Neural progenitor cell (in vitro differentiated cells): ENCODE measurements at places on chromosomes 1 and 21. TPM values are rescaled to one million over a fixed set of nuclear protein-coding genes. Genes with fewer than 3 reads are reported as not detected.

- H3K4me3 ChIP-seq = no peak overlapping the region
- no peaks in the 10 kb centered on the region for H3K36me3 ChIP-seq
- H3K27me3 ChIP-seq = no peaks in the 10 kb centered on the region
- no peak overlapping the region for H3K27ac ChIP-seq
These were observed 32.9 kb downstream of the KIFAP3 start for GRCh38 chr1:170041423-170042192.

DNA sequence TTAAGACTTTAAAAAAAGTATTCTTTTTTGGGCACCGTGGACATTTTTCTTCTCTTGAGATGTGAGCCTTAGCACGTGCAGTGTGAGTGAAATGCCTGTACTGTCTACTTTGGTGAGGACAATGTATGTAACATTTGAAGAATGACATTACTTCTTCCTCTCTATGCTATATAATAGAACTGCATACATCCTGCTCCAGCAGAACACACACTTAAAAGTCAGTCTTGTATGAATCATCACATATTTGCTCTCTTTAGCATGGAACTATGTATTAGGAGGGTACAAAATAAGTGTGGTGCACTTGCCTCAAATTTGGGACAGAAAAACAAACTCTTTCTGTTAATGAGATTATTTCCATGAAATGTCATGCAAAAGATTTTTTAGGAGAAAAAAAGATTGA is 358.4 kb upstream of the SGIP1 start:
- H3K36me3 ChIP-seq = no peaks in the 10 kb centered on the region
- H3K4me3 ChIP-seq = no peak overlapping the region
- no peaks in the 10 kb centered on the region for H3K27me3 ChIP-seq
- peaks cover 8% of the 10 kb centered on the region for H3K4me1 ChIP-seq
- no peak overlapping the region for H3K27ac ChIP-seq
- DNase-seq = no peak

- DNase-seq = no peak
- H3K4me3 ChIP-seq = no peak overlapping the region
- no peaks in the 10 kb centered on the region for H3K27me3 ChIP-seq
- H3K4me1 ChIP-seq = no peaks in the 10 kb centered on the region
These were observed 28.0 kb upstream of the GLIS1 start for GRCh38 chr1:53766831-53767405.

DNA sequence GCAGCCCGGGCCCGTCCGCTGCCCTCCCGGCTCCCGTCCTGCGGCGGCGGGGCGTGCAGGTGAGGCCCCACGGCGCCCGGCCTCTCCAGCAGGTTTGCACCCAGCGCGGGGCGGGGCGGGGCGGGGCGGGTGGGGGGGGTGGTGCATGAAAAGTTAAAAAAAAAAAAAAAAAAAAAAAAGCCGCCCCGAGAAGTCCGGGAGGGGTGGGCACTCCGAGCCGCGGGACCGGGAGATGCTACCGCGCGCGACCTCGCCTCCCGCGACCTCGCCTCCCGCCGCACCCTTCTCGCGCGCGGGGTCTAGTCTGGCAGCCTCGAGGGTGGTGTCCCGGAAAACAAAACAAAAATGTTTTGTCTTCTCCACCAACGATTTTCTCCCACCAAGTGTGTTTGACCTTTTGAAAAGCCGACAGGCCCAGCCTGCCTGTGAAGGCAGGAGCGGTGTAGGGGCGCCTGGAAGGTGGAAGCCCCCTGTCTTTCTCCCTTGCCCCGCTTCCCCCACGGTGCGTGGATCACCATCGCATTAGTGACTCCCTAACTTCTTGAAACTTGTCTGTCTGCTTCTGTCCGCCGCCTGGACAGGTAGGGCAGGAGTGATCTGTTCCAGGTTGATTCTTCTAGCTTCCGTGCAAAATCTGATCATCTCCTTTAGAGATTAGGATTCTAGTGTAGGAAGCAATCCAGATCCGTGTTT is 569 bp downstream of the RCAN3 start:
- H3K4me1 ChIP-seq = peaks cover 17% of the 10 kb centered on the region
- H3K27me3 ChIP-seq = peaks cover 31% of the 10 kb centered on the region
- H3K4me3 ChIP-seq = peak overlapping the region; percentile 81
- DNase-seq = peak; percentile 42

- H3K4me3 ChIP-seq = no peak overlapping the region
- no peaks in the 10 kb centered on the region for H3K27me3 ChIP-seq
- no peaks in the 10 kb centered on the region for H3K4me1 ChIP-seq
- H3K36me3 ChIP-seq = no peaks in the 10 kb centered on the region
- H3K27ac ChIP-seq = no peak overlapping the region
These were observed 18.6 kb downstream of the FAM151A start for GRCh38 chr1:54604572-54605370.

DNA sequence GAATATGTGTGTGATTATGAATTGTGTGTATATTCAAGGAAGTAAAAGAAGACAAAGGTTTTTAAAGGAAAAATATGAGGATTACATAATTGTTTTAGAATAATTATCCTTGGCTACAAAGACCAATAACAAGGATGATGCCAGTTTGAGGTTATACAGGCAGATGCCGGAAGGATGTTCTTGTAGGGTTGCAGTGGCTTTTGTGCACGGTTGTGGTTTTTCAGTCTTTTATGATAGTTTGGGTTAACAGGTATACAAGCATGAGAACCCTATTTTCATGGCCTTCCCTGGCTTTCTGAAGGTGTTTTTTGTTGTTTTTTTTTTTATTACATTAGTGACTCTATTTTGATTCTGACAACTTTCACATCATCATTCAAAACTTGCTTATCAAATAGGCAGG is 4.9 kb downstream of the CR2 start:
- peaks cover 5% of the 10 kb centered on the region for H3K4me1 ChIP-seq
- H3K27ac ChIP-seq = no peak overlapping the region
- no peak for DNase-seq
- H3K27me3 ChIP-seq = peaks cover 45% of the 10 kb centered on the region
- no peaks in the 10 kb centered on the region for H3K36me3 ChIP-seq

- peak; percentile 95 for DNase-seq
- no peak overlapping the region for H3K4me3 ChIP-seq
- no peaks in the 10 kb centered on the region for H3K36me3 ChIP-seq
- no peak overlapping the region for H3K27ac ChIP-seq
These were observed 160.8 kb downstream of the ZSCAN20 start for GRCh38 chr1:33633019-33633801.

- no peak overlapping the region for H3K4me3 ChIP-seq
- H3K36me3 ChIP-seq = no peaks in the 10 kb centered on the region
- H3K27ac ChIP-seq = no peak overlapping the region
- peaks cover 5% of the 10 kb centered on the region for H3K4me1 ChIP-seq
- H3K27me3 ChIP-seq = no peaks in the 10 kb centered on the region
These were observed 26.3 kb downstream of the ZNF648 start for GRCh38 chr1:182035097-182035770.

GRCh38 chr1:181318858-181319235 is 164.5 kb upstream of the CACNA1E start:
- peak overlapping the region; percentile 46 for H3K4me3 ChIP-seq
- peaks cover 27% of the 10 kb centered on the region for H3K4me1 ChIP-seq
- DNase-seq = no peak
- H3K27me3 ChIP-seq = peaks cover 83% of the 10 kb centered on the region

GRCh38 chr21:45227735-45228134 is 60.0 kb downstream of the POFUT2 start:
- no peak overlapping the region for H3K27ac ChIP-seq
- no peak overlapping the region for H3K4me3 ChIP-seq
- no peak for DNase-seq
- no peaks in the 10 kb centered on the region for H3K36me3 ChIP-seq

DNA sequence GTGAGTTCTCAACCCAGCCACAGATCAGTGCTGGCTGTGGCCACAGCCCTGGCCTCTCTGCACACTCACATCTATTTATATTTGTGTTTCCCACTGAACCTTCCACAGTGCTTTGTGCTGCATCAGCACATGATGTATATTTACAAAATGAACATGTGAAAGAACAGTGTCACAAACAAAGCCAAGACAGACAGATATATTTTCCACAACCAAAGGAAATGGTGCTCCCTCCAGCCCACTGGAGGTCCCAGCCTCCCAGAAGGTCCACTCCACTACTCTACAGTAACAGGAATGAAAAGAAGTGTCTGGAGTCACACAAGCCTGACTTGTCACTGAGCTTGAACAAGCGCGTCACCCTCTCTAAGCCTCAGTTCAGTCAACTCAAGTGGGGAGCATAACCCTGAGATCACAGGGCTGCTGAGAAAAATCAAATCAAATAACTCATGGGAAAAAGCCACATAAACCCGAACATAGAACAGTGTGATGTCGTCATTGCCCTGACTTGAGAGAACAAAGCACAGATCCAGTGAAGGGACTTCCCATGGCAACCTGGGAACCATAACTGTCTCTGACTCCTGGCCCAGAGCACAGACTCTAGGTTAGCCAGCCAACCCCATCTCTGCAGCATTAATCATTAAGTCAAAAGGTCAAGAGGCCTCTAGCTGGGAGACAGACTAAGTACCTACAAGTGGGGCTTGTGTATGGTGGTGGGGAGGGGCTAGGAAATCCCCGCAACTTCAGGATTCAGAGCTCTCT is 121.2 kb downstream of the TRABD2B start:
- no peaks in the 10 kb centered on the region for H3K27me3 ChIP-seq
- no peaks in the 10 kb centered on the region for H3K4me1 ChIP-seq
- no peak overlapping the region for H3K4me3 ChIP-seq
- H3K36me3 ChIP-seq = no peaks in the 10 kb centered on the region
- no peak for DNase-seq
- H3K27ac ChIP-seq = no peak overlapping the region

TMPRSS3 gene
- total RNA-seq = not detected in 2 replicates

TCHHL1 gene
- not detected in 2 replicates for total RNA-seq

CDCA8 gene
- total RNA-seq = 49.3 and 65.0 TPM in 2 replicates
